ENCODE measurements at places on chromosomes 1 and 21.

DNA sequence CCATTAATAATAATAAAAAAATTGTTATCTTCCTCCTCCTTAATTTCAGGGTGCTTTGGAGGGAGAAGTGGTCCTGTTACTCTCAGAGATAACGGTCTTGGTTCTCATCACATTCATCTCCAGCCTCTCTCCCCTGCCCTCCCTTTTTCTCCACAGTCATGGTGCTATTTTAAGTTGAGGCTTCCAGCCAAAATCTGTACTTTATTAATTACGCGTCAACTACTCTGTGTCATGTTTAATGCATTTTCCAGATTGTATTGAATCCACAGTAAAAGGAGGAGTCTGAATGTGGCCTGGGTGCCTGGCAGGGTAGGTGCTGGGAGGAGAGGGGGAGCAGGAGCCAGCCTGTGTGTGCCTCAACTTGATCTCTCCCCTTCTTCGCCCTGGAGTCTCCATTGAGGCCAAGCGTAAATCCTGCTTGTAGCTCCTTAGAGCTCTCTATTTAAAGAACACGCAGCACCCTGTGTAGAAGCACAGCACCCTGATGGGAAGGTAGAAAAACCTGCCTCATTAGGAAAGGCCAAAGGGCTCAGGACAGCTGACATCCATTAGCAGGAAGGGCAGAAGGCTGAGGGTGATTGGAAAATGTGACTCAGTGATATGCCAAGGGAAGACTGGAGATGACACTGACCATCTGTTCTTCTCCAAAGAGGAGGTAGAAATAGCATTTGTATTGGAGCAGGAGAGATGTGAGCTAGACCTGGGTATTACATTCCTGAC is 82.4 kb downstream of the PLXNA2 start:
- DNase-seq, result no peak

GRCh38 chr1:59803458-59804038 is 11.2 kb upstream of the HOOK1 start:
- no peak for DNase-seq

GRCh38 chr1:222167111-222167510 is 380.8 kb downstream of the HHIPL2 start:
- DNase-seq, result no peak

- no peak for DNase-seq
These were observed 92.2 kb downstream of the TBX19 start for GRCh38 chr1:168372861-168373371.

- DNase-seq, result no peak
These were observed 5.6 kb upstream of the POFUT2 start for GRCh38 chr21:45293220-45293725.

DNA sequence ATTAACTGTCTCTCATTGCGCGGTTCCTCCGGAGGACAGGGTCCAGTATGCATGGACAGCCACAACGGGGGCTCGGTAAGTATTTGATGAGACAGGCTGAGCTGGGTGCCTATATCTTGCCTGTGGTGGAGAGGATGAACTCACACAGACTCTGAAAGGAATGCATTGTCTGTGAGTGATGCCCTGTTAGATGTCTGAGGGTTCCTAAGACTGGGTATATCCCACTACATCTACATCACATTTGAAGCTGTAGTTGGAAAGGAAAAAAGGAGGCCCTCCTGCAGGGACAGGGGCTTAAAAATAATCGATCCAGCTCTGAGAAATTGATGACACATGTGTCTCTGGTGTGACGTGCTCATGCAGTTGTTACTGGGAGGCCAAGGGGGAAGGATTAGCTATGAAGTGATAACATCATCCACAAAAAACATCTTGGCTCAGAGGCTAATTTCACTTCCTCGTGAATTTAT is 1.9 kb downstream of the ADARB1 start:
- no peak for DNase-seq

GRCh38 chr1:17195731-17196130 is 9.2 kb upstream of the PADI1 start:
- no peak for DNase-seq

DNA sequence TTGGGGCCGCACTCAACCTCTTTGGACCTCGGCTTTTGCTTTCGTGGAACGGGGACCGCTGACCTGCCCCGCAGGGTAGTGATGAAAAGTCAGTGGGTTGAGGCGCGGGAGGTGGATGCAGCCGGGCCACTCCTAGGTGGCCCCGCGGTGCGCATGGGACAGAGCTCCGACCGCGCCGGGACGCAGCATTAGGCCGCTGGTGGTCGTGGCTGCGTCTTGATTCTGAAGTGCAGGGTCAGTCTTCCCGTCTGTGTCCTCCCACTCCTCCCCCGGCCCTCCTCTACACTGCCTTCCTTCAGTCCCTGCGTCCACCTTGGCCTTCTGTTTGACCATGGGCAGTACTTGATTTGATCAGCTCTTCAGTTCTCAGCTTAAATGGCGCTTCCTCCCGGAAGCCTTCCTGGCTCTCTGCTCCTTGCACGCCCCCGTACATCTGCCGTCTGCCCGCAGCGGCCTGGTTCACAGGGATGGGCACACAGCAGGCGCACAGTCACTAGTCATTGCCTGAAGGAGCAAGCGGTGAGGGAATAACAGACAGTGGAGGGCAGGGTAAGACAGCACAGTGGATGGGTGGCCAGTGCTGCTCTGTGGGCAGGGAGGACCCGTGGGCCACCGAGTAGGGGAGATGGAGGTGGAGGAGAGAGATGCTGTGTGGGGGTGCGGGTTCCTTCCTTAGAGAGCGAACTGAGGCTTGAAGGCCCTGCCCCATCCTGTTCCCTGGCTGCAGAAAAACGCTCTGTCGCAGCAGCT is 633 bp downstream of the THEMIS2 start:
- DNase-seq, result no peak

GRCh38 chr1:51168936-51169335 is 66.9 kb downstream of the C1orf185 start:
- DNase-seq, result no peak

GRCh38 chr21:44804762-44805161 is 3.1 kb upstream of the UBE2G2 start:
- DNase-seq, result no peak

GRCh38 chr1:97424209-97424608 is 496.6 kb downstream of the DPYD start:
- DNase-seq, result no peak

- no peak for DNase-seq
These were observed 1.2 kb downstream of the PIK3C2B start for GRCh38 chr1:204493145-204493983.

DNA sequence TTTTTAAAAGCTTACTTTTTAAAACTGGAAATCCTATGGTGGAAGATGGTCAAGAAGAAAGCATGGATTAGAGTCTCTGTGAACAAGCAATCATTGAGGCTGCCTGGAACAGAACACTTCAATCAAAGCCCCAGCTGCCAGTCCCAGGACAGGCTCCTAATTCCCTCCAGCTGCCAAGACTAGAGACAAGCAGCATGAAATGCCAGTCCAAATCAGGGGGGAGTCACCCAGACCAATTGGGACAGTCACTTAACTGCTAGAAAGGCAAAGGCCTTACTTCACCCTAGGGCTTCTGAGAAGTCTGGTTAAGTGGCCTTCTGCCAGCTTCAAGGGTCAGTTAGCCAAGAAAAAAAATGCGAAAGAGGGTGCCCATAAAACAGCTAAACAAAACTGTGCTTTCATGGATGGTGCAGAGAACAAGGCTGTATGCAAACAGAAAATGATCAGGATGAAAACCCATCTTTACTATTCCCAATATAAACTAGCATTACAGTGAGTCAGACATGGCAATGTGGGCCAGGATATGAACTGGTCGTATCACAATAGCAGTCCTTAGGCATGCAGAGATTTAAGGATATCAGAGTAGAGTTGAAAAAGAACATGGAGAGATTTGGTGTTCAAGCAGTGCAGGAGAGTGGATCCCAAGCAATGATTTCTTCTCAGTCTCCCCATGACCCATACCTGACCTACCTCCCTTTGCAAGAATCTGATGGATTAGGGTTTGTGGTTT is 31.0 kb upstream of the MAN1A2 start:
- no peak for DNase-seq

DNA sequence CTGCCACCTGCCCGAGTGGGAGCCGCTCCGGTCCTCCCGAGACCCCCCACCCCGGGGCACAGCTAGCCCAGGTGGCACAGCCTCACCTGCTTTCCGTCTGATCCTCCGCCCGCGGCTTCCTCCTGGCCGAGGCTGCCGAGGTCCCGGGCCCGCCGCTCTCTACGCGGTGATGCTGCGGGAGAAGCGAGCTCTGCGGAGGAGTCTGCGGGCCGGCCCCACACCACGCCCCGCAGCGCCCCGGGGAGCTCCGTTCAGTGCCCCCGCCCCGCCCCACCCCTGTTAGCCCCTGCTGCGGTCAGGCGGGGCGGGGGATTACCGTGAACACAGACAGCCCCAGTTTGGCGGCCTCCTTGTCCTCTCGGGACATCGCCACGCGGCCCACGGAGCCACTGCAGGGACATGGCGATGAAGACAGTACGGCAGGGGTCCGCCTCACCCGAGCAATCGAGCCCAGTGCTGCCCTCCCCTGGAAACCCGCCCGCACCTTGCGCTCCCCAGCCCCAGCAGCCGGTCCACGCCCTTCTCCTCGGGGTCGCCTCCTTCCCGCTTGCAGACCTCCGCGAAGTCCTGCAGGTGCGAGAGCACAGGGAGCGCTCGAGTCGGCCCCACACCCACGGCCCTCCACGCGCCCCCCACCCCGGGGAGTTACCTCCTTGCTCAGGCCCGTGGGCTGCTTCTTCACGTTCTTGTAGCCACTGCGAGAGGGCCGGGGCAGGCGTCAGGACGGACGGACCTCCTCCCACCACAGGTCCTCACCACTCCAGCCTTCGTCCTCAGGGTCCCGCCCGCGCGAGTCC is 933 bp downstream of the C1orf35 start:
- peak; percentile 77 for DNase-seq

GRCh38 chr1:156499842-156500542 is 583 bp downstream of the MEF2D start:
- no peak for DNase-seq

DNA sequence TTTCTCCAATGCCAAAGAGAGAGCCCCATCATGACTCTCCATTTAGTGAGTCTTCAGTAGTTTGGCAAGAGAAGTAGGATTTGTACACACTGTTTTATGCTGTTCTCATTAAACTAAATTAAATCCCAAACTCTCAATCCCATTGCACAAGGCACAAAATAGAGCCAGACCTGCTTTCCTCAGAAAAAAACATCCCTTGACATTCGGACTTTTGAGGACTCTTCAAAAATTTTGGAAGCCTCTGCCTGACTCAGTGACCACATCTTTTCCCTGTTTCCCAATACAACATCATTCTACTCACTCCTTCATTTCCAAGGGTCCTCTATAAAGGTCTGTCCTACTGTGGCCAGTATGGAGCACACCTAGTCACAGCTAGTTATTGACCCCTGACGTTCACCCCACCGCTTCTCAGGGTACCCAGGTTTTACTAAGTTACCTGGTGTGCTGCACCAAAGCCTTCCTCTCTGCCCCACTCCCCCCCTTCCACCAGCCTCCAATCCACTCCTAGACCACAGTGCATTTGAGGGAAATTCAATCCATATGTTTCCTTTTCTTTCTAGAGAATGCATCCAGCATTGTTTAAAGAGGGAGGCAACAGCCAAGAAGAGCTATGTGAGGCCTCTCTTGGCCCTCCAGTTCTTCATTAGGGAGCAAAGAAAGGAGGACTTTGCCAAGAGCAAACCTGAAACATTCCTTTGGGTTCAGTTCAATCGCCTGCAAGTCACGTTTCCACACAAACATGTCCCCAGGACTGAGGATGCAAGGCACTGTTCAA is 428.7 kb downstream of the PLPP3 start:
- DNase-seq, result no peak

All from stimulated activated effector memory CD8-positive, alpha-beta T cell treated with anti-CD3 and anti-CD28 coated beads, Interleukin-12 subunit alpha, Interleukin-12 subunit beta, amount 100 ng/mL, for 72 hours (primary cell).